MM.1S (cell line): ENCODE measurements at places on chromosomes 3 and 15.

- no peak overlapping the region for H3K27ac ChIP-seq
- H3K36me3 ChIP-seq, result no peaks in the 10 kb centered on the region
- no peaks in the 10 kb centered on the region for H3K27me3 ChIP-seq
- H3K4me1 ChIP-seq, result no peaks in the 10 kb centered on the region
- H3K4me3 ChIP-seq, result no peak overlapping the region
These were observed 257.1 kb upstream of the TRIM42 start for GRCh38 chr3:140420621-140421357.

DNA sequence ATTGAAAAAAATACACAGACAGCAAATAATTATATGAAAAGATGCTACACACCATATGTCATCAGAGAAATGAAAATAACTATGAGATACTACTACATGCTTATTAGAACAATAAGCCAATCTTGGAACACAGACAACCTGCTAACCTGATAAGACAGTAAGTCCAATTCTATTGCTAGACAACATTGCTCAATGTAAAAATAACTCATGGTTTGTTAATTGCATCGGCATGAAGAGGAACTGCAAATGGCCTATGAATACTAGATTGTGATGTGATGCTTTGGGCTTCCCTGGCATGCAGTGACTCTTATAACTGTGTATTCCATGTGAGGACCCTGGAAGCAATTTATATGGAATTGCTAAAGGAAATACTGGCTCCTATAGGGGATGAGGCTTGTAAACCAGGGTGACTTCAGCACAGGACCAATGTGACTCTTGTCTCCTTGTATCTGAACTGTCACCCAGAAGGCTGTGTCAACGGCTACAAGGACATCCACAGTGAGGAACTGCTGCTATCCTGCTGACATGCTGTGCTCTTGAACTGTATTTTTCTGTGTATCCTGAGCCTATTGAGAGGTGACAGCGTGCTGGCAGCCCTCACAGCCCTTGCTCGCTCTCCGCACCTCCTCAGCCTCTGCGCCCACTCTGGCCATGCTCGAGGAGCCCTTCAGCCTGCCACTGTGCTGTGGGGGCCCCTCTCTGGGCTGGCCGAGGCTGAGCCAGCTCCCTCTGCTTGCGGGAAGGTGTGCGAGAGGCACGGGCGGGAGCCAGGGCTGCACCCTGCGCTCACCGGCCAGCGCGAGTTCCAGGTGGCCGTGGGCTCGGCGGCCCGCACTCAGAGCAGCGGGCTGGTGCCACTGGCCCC is 385.7 kb downstream of the CNTN4 start:
- H3K4me1 ChIP-seq, result no peaks in the 10 kb centered on the region
- no peaks in the 10 kb centered on the region for H3K36me3 ChIP-seq
- H3K4me3 ChIP-seq, result no peak overlapping the region
- DNase-seq, result no peak
- no peaks in the 10 kb centered on the region for H3K27me3 ChIP-seq

- no peaks in the 10 kb centered on the region for H3K27me3 ChIP-seq
- no peaks in the 10 kb centered on the region for H3K4me1 ChIP-seq
- H3K36me3 ChIP-seq, result no peaks in the 10 kb centered on the region
- no peak for DNase-seq
- no peak overlapping the region for H3K4me3 ChIP-seq
- H3K27ac ChIP-seq, result no peak overlapping the region
These were observed 3.9 kb upstream of the SH3GL3 start for GRCh38 chr15:83443076-83443847.

GRCh38 chr3:104353951-104354350 is 1012.8 kb upstream of the ALCAM start:
- H3K4me3 ChIP-seq, result no peak overlapping the region
- no peaks in the 10 kb centered on the region for H3K4me1 ChIP-seq
- no peak overlapping the region for H3K27ac ChIP-seq

DNA sequence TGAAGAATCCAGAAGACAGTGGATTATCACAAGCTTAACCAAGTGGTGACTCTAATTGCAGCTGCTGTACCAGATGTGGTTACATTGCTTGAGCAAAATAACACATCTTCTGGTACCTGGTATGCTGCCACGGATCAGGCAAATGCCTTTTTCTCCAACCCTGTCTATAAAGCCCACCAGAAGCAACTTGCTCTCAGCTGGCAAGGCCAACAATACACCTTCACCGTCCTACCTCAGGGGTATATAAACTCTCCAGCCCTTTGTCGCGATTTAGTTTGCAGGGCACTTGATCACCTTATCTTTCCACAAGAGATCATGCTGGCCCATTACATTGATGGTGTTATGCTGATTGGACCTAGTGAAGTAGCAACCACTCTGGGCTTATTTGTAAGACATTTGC is 52.6 kb downstream of the PAQR5 start:
- H3K4me1 ChIP-seq, result no peaks in the 10 kb centered on the region
- no peak for DNase-seq
- no peaks in the 10 kb centered on the region for H3K27me3 ChIP-seq
- no peak overlapping the region for H3K4me3 ChIP-seq
- H3K36me3 ChIP-seq, result no peaks in the 10 kb centered on the region
- no peak overlapping the region for H3K27ac ChIP-seq

DNA sequence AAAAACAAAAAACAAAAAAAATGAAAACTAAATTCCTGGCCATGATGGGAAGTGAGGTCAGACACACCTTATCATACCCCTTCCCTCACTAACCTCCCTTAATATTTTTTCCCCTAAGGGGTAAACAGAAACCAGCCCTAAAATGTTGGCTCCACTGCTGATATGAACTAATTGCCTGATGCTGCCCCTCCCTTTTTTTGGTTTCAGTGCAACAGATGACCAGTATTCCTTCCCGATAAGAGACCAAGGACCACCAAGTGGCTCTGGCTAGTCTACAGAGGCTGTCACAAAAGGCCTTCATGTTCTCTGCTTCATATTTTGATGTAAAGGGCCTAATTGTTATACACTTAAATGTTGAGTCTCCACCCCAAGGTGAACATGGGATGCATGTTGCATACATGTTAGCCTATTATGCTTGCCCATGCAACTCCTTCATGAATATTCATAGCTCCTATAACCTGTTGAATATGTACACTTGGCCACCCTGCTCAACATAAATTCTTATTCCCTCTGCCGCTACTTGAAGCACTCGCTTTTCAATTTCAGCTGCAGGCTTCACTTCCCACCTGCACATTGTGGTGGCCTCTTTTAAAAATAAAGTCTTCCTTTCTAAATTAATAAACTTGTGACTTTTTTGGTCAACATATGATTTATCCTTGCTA is 12.3 kb upstream of the STAC start:
- H3K4me1 ChIP-seq, result no peaks in the 10 kb centered on the region; the same call in 1 of the 2 replicates
- H3K27me3 ChIP-seq, result no peaks in the 10 kb centered on the region
- H3K36me3 ChIP-seq, result no peaks in the 10 kb centered on the region
- DNase-seq, result no peak

DNA sequence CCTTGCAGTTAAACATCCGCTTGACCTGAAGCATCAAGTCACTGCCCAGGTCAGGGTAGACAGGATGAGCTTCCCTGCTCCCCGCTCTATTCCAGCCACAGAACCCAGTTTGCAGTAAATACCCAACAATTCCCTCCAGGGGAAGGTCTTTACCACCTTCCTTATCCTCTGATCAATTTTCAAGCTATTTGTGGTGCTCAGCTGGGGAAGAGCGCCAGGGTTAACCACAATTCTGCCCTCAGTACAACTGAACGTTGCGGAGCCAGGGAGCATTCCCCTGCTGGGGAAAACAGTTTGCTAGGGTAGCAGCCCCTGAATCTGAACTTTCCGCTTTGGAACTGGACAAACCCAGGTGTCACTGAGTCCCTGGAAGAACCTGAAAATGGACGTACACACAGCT is 28.5 kb downstream of the RBPMS2 start:
- H3K4me1 ChIP-seq, result no peaks in the 10 kb centered on the region
- H3K27me3 ChIP-seq, result peaks cover 17% of the 10 kb centered on the region
- H3K27ac ChIP-seq, result no peak overlapping the region

DNA sequence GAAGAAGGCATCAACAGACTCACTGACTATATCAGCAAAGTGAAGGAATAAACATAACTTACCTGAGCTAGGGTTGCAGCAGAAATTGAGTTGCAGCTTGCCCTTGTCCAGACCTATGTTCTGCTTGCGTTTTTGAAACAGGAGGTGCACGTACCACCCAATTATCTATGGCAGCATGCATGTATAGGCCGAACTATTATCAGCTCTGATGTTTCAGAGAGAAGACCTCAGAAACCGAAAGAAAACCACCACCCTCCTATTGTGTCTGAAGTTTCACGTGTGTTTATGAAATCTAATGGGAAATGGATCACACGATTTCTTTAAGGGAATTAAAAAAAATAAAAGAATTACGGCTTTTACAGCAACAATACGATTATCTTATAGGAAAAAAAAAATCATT is 17.8 kb downstream of the LMOD3 start:
- peak; percentile 85 for DNase-seq
- peak overlapping the region; percentile 88 for H3K27ac ChIP-seq
- 0 out of 2 replicates have a peak, but pooled peaks cover 19% of the 10 kb centered on the region for H3K36me3 ChIP-seq

DNA sequence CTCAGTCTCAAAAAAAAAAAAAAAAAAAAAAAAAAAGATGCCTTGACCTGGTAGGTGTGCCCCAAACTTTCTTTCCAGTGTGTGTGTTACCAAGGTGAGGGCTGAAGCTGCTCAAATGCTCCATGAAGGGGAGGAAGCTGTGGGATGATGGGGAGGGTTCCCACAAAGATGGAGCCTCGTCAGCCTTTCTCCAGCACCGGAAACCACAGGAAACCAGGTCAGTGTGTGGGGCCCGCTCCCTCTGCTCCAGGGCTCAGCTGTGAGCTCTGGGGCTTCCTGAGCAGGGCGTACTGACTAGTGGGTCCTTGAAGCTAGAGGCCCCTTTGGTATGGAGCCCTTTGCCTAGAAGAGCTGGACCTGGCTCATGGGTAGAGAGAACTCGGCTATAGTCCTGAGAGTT is 681 bp upstream of the IL17RE start:
- H3K36me3 ChIP-seq, result no peaks in the 10 kb centered on the region
- no peaks in the 10 kb centered on the region for H3K4me1 ChIP-seq
- H3K27ac ChIP-seq, result no peak overlapping the region
- no peak for DNase-seq
- no peak overlapping the region for H3K4me3 ChIP-seq

- H3K4me1 ChIP-seq, result no peaks in the 10 kb centered on the region
- no peak for DNase-seq
- H3K27ac ChIP-seq, result no peak overlapping the region
- no peak overlapping the region for H3K4me3 ChIP-seq
- no peaks in the 10 kb centered on the region for H3K27me3 ChIP-seq
- H3K36me3 ChIP-seq, result no peaks in the 10 kb centered on the region
These were observed 29.0 kb downstream of the TMEM45A start for GRCh38 chr3:100521439-100521845.

DNA sequence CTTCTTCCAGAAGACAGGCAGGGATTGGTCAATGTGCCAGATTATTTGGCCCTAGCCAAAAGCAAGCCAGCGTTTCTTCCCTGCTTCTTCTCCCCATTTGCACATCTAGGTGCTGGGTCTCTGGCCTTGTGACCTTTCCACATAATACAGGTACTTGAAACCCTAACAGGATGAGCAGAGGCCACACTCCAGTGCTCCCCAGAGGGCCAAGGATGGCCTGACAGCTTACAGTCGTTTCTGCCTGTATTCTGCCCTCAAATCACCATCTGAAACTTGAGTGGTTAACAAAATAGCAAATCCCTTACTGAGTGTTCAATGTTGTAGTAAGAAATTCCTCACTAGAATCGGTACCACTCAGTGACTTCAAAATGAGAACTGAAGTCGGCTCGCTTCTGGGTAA is 29.1 kb downstream of the MKRN2 start:
- H3K27ac ChIP-seq, result no peak overlapping the region
- peaks cover 22% of the 10 kb centered on the region; the same call in 1 of the 2 replicates for H3K36me3 ChIP-seq
- H3K27me3 ChIP-seq, result no peaks in the 10 kb centered on the region

DNA sequence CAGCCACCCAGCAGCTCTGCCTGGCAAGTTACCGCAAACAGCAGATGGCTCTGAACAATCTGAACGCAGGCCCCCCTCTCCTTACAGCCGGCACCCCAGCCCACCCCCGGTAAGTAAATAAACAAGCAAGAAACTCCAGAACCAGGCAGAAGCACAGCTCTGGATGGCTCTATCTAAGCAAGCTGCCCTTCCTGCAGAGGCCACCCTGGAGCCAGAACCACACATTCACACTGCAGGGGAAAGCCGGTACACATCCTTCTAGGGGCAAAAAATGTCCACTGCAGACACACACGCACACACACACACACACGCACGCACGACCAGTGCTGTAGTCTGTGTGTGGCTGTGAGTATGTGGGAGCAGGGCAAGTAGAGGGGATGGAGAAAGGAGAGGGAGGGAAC is 63.9 kb downstream of the ADCY5 start:
- H3K4me1 ChIP-seq, result no peaks in the 10 kb centered on the region
- no peak for DNase-seq

- H3K36me3 ChIP-seq, result no peaks in the 10 kb centered on the region
- DNase-seq, result no peak
- no peak overlapping the region for H3K27ac ChIP-seq
- no peaks in the 10 kb centered on the region for H3K27me3 ChIP-seq
- H3K4me1 ChIP-seq, result no peaks in the 10 kb centered on the region
These were observed 502.2 kb downstream of the PDCD6IP start for GRCh38 chr3:34300621-34301020.

GRCh38 chr15:55237219-55238130 is 40.7 kb upstream of the RSL24D1 start:
- H3K4me3 ChIP-seq, result no peak overlapping the region
- H3K4me1 ChIP-seq, result peaks cover 14% of the 10 kb centered on the region
- no peaks in the 10 kb centered on the region; the same call in 1 of the 2 replicates for H3K36me3 ChIP-seq
- H3K27me3 ChIP-seq, result no peaks in the 10 kb centered on the region

DNA sequence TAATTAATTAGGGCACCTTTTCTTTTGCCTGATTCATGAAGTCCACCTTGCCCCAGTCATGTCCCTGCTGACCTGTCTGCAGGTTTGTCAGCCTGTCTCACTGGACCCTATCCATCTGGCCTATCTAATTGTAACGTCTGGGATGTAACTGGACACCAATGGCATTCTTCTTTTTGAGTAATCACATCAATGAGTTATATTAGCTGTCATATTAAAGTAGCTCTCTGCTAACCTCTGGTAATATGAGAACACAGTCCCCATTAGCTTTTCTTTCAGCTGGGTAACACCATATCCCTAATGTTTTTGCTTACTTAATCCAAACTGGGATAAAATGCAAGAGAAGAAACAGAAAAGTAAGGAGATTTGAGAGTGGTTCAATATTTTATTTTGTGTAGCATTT is 166.2 kb upstream of the VEPH1 start:
- no peaks in the 10 kb centered on the region for H3K4me1 ChIP-seq
- H3K4me3 ChIP-seq, result no peak overlapping the region
- no peaks in the 10 kb centered on the region for H3K27me3 ChIP-seq

- no peak overlapping the region for H3K4me3 ChIP-seq
- H3K4me1 ChIP-seq, result no peaks in the 10 kb centered on the region
- H3K27me3 ChIP-seq, result no peaks in the 10 kb centered on the region
- no peaks in the 10 kb centered on the region for H3K36me3 ChIP-seq
These were observed 382.9 kb downstream of the GABRG3 start for GRCh38 chr15:27353856-27354255.

- DNase-seq, result no peak
- H3K27me3 ChIP-seq, result no peaks in the 10 kb centered on the region
- H3K36me3 ChIP-seq, result no peaks in the 10 kb centered on the region
These were observed 67.7 kb upstream of the ROPN1 start for GRCh38 chr3:124059580-124059979.
